ENCODE measurements at places on chromosomes 5 and 9.

DNA sequence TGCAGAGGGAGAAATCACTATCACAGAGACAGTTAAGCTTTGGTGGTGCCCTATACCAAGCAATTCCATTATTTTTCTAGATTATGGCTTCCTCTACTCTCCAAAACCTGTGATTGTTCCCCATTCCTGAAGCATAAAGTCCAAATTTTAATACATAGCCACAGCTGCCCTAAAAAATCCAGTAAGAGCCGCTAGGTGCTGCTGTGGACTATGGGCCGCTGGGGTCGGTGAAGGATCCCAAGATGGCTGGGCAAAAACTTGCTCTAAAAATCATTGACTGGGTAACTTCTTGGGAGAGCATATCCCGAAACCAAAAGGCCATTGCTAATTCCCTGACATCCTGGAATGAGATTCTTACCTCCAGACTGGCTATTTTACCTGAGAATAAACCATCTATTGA, 245.3 kb downstream of the NFIB start:
- no peak for DNase-seq

DNA sequence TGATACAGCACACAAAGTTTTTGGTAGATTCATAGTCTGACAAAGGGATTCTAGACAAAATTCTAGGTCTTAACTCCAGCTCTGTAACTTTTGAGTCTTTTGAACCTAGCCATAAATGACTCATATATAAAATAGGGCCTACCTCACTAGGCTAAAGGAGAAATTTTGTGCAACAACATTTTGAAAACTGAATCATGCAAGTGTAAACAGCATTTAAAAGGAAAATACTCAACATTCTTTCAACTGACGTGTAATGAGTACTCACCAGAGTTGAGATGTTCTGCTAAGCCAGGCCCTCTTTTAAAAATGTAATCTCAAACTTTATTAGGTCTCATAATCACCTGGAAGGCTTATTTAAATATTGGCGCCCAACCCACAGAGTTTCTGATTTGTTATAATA, 113.2 kb downstream of the STK32A start:
- no peak for DNase-seq

- no peak for DNase-seq
Observed at GRCh38 chr9:132099741-132100407, 20.2 kb upstream of the MED27 start.

- DNase-seq: no peak
Observed at GRCh38 chr5:53403758-53404157, 76.7 kb upstream of the FST start.

- no peak for DNase-seq
Observed at GRCh38 chr9:70525519-70525918, 111.1 kb upstream of the KLF9 start.

GRCh38 chr9:14433351-14434157, 119.6 kb upstream of the NFIB start:
- no peak for DNase-seq

DNA sequence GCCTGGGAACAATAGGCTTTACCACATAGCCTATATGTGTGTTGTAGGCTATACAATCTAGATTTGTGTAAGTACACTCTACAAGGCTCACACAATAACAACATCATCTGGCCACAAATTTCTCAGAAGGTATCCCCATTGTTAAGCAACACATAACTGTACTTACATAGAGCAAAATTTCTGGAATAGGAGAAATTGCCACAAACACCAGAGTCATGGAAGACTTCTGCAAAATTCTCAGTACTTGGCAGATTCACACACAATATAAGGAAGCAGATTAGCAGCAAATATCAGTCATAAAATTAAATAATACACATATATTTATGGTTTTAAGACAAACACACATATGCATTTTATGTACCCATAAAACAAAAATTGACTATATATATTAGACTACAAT, 16.4 kb downstream of the GNAQ start:
- no peak for DNase-seq

DNA sequence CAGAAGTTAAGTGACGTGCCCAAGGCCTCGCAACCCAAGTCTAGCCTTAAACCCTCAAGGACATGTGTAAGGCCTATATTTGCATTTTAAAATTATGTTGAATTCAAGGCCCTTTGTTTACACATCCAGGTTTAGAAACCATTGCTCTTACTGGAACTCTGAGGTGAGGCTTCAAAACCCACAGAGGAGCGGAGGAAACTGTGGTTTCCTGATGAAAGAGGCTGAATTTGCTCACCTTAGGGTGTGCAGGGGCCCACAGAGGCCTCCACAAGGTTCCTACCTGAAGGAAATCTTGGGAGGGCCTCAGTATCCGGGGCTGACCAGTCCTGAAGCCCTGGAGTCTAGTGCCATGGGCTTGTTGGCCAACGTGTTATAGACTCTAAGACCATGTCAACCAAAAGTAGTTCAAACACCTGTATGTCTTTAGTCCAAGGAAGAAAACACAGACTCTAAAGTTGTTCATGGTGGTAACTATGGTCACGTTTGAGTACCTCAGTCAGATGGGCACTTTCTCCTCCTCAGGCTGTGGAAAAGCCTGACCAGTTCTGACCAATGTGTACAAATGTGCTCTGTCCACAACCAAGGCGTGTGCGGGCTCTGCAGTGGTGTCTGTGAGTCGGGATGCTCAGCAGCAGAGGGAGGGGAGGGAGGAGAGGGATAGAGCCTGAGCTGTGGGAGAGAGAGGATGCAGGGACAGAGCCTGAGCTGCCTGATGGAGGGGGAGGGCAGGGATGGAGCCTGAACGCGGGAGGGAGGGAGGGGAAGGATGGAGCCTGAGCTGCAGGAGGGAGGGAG, 124.6 kb upstream of the ERCC6L2 start:
- peak; percentile 9 for DNase-seq

- DNase-seq: no peak
Observed at GRCh38 chr9:128242828-128243214, 33.0 kb downstream of the GOLGA2 start.

DNA sequence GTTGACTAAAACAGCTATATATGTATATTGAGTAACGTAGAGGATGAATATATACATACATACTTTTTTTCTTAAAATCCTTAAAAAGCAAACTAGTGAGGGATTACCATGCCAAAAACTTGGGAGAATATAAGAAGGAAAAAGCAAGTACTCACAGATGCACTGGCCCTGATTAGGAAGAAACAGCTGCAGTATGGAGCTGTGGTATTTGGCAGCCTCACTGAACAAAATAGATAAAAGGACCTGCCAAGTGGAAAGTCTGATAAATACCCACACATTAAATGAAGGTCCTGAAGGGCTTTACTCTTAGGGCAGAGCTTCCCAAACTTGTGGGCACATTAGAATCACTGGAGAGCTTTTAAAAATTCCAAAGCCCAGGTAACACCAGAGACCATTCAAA, 80.6 kb downstream of the FEM1C start:
- no peak for DNase-seq
